ENCODE measurements at places on chromosomes 11 and 22. TPM values are rescaled to one million over a fixed set of nuclear protein-coding genes. Genes with fewer than 3 reads are reported as not detected.

The MMP8 gene
- not detected for polyA plus RNA-seq

GRCh38 chr22:42282252-42282942 is 11.9 kb upstream of the TCF20 start:
- no peak for DNase-seq

The TLCD5 gene
- polyA plus RNA-seq = 8.0 TPM

- peak; percentile 31 for DNase-seq
These were observed 84.1 kb downstream of the LARGE2 start for GRCh38 chr11:46006418-46007070.

The MEI1 gene
- polyA plus RNA-seq = 3.2 TPM

GRCh38 chr22:27382947-27383346 is 418.6 kb downstream of the MN1 start:
- DNase-seq = no peak

DNA sequence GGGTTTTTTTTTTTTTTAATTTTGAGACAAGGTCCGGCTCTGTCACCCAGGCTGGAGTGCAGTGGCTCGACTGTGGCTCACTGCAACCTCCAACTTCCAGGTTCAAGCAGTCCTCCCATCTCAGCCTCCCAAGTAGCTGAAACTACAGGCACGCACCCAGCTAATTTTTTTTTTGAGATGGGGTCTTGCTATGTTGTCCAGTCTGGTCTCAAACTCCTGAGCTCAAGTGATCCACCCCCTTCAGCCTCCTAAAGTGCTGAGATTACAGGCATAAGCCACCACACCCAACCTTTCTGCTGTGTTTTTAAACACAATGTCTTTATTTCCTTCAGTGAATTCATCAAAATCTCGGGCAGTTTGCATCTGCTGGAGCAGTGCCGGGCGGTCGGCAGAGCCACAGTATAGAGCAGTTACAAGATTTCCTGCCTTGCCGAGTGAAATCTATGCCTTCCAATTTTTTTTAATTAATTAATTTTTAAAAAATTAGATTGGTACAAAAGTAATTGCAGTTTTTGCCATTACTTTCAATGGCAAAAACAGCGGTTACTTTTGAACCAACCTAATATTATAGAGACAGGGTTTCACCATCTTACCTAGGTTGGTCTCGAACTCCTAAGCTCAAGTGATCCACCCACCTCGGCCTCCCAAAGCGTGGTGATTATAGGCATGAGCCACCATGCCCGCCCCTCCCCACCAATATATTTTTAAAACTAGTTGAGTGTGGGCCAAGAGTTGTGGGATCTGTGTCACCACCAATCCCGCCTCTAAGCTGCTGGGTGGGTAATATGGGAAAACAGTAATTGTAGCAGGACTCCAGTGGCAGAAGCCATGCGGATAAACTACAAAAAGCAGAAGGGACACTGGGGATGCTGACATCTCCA is 2.7 kb upstream of the ACY3 start:
- DNase-seq = no peak

The PRRG4 gene
- polyA plus RNA-seq = not detected

- no peak for DNase-seq
These were observed 8.8 kb downstream of the CASTOR1 start for GRCh38 chr22:30280505-30280904.

DNA sequence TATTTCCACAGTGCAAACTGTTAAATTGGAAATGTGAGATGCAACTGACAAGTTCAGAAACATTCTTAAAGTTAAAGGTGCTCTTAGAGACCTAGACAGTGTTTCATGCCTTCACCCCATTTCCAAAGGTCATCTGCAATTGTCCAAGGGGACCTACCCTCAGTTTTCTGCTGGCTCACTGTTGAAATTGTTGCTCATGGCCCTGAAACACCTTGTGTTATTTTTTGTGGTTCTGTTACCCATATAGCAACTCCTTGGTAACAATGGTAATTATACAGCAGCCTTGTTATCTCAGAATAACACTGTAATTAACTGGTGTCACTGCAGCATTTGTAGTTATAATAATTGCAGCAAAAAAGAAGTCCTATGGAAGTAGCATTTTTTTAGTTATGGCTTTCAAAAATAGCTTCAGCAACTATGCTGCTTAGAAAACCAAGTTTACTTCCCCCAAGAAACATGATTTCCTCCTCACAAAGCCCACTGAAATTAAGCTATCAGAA is 49.2 kb upstream of the CCDC34 start:
- DNase-seq = no peak

The OR52I2 gene
- polyA plus RNA-seq = not detected

DNA sequence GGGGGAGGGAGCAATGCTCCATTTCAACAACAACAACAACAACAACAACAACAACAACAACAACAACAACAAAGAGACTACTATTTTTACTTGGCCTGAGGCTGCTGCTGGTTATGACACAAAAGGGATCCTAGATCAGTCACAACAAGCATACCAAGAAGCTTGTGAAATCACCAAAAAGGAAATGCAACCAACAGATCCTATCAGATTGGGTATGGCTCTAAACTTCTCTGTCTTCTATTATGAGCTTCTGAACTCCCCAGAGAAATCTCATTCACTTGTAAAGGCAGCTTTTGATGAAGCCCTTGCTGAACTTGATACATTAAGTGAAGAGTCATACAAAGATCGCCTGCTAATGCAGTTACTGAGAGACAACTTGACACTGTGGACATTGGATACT is 10.5 kb upstream of the MS4A2 start:
- no peak for DNase-seq

The NCAM1 gene
- polyA plus RNA-seq = 0.27 TPM

GRCh38 chr22:50445880-50446707 is 28.7 kb downstream of the SBF1 start:
- DNase-seq = no peak

The GLYATL1 gene
- 0.26 TPM for polyA plus RNA-seq

DNA sequence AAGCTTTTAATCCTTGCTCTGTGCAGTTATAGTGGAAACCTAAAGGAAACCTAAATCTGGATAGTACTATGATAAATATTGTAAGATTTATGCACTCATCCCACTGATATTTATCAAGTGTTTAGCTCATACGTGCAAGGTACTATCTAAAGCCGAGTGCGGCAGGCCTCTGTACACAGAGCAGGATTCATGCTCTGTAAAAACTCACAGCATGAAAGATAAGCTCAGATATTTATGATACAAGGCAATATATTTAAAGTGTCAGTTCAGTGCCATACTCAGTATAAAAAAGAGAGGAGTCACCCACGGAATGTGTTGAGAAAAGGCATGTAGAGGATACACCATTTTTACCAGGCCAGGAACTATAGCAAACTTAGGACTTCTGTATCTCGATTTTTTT is 66.2 kb downstream of the MAML2 start:
- no peak for DNase-seq

- no peak for DNase-seq
These were observed 62.6 kb downstream of the PIWIL4 start for GRCh38 chr11:94629741-94630140.

DNA sequence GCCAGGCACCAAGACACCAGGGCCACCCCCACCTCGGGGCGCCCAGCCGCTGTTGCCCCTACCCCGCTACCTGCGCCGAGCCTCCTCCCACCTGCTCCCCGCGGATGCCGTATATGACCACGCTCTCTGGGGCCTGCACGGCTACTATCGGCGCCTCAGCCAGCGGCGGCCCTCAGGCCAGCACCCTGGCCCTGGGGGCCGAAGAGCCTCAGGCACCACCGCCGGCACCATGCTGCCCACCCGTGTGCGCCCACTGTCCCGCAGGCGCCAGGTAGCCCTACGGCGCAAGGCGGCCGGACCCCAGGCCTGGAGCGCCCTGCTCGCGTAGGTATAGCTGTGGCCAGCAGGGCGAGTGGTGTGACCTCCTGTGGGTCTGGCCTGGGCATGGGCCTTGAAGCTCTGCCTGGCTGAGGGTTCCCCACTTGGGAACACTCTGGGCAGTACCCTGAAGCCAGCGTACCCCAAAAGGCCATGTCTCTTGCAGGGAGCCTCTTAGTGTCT is 14.8 kb upstream of the MDK start:
- no peak for DNase-seq

DNA sequence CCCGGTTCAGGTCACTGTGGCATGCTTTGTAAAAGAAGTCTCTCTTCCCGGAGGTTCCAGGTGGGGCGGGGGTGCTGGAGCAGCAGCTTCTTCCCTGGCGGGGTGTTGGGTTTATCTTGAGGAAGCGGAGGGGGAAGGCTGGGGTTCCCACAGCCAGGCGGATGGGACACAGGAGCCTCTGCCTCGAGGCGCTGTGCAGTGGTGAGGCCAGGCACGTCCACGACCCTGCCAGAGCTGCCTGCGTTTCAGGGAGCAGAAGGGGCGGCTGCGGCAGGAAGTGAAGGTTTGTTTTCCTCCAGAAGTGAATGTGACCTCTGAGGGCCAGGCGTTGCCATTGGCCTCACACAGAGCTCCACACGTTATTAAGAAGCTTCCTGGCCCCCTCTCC is 20.1 kb upstream of the ADORA2A start:
- no peak for DNase-seq

The CATSPER1 gene
- 0.56 TPM for polyA plus RNA-seq

The CASP1 gene
- 15.4 TPM for polyA plus RNA-seq

DNA sequence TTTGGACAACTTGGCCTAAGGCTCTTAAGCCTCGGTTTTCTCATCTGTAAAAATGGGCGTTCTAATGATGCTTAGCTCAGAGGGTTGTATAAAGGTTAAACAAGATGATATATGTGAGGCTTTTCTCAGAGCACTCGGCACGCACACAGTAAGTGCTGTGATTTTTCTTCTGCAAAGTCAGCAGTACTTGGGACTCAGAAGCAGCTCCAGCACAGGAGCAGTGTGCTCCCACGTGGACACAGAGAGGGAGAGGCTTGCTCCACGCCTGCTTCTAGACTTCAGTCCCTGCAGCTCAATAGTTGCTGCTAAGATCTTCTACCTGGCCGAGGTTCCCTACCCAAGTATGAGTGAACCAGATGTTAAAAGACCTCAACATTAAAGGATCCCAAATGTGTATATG is 39.9 kb upstream of the PHF21A start:
- no peak for DNase-seq

The CELF1 gene
- 73.5 TPM for polyA plus RNA-seq

The CDKN1C gene
- polyA plus RNA-seq = 2.1 TPM

The STX5 gene
- polyA plus RNA-seq = 76.6 TPM

DNA sequence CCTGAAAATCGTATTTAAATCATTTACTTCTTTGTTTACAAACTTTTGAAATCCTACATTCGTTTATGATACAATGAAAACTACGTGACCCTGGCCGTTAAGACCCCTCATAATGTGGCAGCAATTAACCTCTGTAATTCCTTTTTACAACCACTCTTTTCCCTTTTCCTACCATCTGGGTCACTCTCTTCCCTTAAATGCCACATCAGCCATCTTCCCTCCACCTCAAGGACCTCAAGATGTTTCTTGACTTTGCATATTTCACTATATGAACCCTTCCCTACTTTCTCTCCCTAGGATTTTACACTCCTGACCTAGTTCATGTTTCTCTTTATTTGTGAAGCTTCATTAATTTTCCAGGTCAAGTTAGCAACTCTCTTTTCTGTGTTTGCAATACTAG is 26.8 kb downstream of the OR2AG2 start:
- DNase-seq = no peak

GRCh38 chr11:17046690-17047089 is 30.8 kb downstream of the RPS13 start:
- DNase-seq = no peak

- no peak for DNase-seq
These were observed 98.5 kb upstream of the RTL6 start for GRCh38 chr22:44596396-44597125.

The CARD10 gene
- polyA plus RNA-seq = 2.3 TPM

DNA sequence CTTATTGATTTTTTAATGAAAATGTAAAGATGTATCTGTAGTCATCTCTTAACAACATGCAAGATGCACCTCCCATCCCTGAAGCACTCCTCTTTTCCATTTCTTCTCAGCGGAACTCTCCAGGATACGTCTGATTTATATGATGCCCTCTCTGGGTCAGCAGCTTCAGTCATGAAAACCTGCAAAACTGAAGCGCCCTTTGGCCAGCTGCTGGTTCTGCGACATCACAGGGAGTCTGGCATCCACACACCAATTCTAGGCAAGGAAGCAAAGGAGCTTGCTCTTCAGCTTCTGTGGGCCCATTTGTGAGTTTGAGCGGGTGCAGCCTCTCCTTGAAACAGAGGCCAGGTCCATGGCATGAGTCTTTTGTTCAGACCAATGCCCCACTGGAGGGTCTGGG is 1253.3 kb downstream of the TBC1D22A start:
- DNase-seq = no peak

The CRYBB1 gene
- not detected for polyA plus RNA-seq

DNA sequence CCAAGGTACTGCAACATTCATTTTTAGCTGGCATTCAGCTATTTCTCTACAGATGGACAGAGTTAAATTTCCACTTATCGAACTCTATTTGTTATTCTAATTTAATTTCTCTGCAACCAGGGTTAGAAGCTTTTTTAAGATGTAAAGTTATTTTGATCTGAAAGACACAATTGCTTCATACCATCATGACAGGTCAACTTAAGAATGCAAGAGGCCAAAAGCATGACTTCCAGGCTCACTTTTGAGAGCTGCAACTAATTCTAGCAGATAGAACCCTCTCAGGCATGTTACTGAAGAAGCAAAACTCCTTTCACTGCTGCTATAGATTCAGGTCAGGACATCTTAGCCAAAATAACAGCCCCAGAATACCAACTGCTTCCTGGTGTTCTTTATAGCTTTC is 86.5 kb upstream of the GALNT18 start:
- DNase-seq = no peak

The RHOD gene
- 33.7 TPM for polyA plus RNA-seq

DNA sequence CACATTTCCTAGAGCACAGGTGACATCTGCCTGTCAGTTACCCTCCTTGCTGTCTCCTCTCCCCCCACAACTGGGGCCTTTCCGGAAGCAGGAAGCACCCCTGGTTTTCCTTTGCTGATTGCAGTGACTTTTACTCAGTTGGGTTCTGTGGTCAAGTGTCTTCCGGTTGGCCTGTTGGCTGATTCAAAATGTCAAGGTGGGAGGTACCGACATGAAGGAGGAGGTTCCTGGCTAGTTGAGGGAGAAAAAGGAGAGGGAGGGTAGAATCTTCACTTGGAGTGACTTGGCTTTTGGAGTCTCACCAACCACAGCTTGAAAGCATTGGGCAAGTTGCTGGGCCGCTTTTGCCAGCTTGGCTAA is 9.3 kb upstream of the ADAMTS15 start:
- no peak for DNase-seq

- DNase-seq = no peak
These were observed 6.5 kb downstream of the MMP1 start for GRCh38 chr11:102791271-102792036.

DNA sequence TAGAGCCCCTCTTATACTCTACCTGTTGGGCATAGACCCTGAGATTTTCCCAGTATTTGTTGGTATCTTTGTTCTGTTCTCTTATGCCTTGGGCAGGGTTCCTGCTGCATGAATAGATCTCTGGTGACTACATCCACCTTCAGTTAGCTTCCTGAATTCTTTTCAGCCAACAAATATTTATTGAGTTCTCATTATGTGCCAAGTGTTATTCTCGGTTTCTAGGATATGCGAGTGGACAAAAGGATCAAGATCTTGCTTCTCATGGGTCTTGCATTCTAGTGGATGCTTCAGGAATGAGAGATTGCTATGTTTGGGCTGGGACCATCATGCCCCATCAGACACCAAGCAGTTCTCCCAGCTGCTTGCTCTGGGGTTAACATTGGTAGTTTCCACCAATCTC is 340.0 kb downstream of the METTL15 start:
- peak; percentile 34 for DNase-seq

GRCh38 chr11:120354779-120355178 is 18.6 kb downstream of the ARHGEF12 start:
- no peak for DNase-seq

The NELL1 gene
- polyA plus RNA-seq = not detected

The OR6A2 gene
- 0.04 TPM for polyA plus RNA-seq
